ENCODE measurements at places on chromosomes 2 and 18.

- DNase-seq = peak; percentile 20
Measured at GRCh38 chr18:45686891-45687611, 36.9 kb upstream of the SLC14A1 start.

DNA sequence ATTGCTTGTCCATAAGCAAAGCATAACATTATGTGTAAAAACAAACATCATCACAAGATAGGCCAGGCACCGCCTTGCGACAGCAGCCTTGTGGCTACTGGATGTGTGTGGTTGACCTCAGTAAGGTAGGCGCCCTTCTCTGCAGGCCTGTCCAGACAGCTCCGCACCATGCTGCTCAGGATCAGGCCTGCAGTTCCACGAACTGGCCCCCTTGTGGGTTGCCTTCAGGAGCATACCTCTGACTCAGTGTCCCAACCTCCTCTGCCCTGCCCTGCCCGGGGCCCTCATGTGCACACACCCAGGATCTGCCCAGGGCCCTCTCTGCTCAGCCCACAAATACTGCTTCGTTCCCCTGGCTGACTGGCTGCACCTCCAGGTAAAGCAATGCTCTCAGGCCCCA, 16.1 kb upstream of the ZNF236 start:
- no peak for DNase-seq

DNA sequence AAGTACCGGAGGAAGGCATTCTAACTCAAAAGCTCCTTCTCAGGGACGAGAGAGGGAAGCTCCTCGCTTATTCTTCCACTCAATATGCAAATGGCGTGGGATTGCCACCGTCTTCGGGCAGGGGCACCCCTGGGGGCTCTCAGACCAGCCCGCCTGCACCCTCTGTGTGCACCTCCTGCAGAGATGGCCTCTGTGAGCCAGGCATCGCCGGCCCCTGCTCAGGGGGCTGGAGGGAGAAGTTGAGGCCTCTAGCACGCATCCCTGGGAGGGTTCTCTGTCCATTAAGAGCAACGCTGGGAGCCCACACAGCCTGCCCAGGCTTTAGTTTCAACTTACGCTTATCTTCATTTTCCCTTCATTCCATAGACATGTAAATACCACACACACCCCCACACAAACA, 125.3 kb downstream of the MBP start:
- DNase-seq = no peak

GRCh38 chr2:27042159-27042661, 9.3 kb upstream of the AGBL5 start:
- no peak for DNase-seq

- DNase-seq = no peak
Measured at GRCh38 chr2:226813148-226813701, 13.6 kb upstream of the IRS1 start.

- no peak for DNase-seq
Measured at GRCh38 chr2:150686391-150686790, 198.9 kb upstream of the RND3 start.

GRCh38 chr2:219291910-219292490, 12.8 kb downstream of the DNAJB2 start:
- DNase-seq = no peak

GRCh38 chr2:201298462-201299052, 38.2 kb downstream of the CASP8 start:
- no peak for DNase-seq

GRCh38 chr18:36158266-36158867, 28.7 kb downstream of the ELP2 start:
- no peak for DNase-seq

- DNase-seq = no peak
Measured at GRCh38 chr2:210099940-210100339, 71.3 kb downstream of the KANSL1L start.

- DNase-seq = no peak
Measured at GRCh38 chr2:60746318-60746717, 9.8 kb upstream of the PAPOLG start.

- DNase-seq = no peak
Measured at GRCh38 chr2:169718930-169719504, 14.6 kb upstream of the KLHL23 start.

Data from stimulated activated CD8-positive, alpha-beta memory T cell treated with anti-CD3 and anti-CD28 coated beads, Interleukin-4, amount 100 ng/mL, for 4 hours (primary cell).